ENCODE measurements at places on chromosomes 6 and 20.

DNA sequence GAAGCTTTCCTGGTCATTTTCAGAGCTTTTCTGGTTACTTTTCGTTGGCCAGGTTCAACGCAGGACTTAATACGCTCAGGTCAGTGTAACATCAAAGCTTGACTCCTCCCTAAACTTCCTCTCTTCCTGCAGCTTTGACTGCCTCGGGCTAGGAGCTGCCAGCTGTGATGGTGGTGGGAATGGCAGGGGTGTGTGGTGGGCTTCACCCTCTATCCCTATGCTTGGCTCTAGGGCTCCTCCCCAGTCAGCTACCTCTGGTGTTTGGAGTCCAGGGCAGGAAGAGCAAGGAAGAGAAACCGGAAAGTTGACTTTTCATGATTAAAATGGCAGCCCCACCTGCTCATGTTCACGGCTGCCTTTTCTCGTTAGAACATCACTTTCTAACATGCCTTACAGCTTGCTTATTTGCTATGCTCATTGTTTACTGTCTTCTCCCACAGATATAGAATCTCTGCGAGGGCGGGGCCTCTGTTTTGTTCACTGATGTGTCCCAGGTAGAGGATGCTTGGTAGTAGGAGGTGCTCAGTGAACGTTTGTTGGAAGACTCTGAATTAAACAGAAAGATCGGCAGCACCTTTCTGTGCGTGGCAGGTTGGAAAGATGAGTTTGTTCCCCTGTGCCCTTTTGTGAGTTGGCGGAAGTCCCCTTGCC lies 16.1 kb upstream of the PPP1R14C start:
- no peak for DNase-seq

DNA sequence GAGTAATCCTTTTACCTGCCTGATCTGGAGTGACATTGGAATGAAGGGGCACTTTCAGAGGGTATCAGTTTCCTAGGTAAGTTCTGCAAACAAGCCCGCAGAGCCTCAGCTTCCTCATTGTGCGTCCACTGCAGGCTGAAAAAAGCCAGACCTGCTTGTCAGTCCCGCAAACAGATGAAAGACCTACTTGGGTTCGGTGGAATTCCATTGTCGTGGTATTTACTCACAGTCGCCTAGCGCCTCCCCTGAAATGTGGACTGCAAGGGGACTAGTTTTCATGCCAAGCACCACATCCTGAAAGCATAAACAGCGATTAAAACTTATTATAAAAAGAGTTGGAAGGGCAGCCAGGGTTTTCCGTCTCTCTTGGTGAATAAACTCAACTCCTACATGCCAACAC lies 121.5 kb downstream of the PAX1 start:
- no peak for DNase-seq

DNA sequence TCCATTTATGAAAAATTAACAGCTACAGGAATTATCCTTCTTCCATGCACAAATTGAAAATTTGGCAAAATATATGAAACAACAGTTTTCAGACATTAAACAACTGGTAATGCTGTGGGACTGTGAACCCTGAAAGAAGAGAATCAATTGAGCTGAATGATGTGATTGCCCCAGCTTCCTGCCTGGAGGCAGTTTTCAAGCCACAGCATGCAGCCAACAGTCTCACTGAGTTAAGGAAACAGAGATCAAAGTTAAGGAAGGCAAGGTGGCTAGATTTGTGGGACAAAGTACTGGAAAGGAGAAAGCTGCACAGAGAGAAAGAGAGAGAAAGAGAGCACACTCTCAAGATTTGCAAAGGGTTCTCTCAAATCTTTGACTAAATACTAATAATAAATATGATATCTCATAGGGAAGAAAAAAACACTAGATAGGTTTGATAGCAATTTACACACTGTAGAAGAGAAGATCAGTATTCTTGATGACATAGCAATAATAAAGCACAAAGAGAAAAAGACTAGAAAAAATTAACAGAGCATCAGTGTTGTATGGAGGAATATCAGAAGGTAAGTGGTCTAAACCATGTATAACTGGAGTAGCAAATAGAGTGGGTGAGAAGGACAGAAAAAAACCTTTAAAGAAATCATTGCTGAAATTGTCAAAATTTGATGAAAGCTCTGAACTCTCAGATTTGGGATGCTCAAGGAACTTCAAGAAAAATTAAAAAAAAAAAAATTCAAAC lies 70.1 kb upstream of the CNKSR3 start:
- no peak for DNase-seq

GRCh38 chr6:96721227-96721626 lies 116.0 kb downstream of the GPR63 start:
- DNase-seq = no peak

DNA sequence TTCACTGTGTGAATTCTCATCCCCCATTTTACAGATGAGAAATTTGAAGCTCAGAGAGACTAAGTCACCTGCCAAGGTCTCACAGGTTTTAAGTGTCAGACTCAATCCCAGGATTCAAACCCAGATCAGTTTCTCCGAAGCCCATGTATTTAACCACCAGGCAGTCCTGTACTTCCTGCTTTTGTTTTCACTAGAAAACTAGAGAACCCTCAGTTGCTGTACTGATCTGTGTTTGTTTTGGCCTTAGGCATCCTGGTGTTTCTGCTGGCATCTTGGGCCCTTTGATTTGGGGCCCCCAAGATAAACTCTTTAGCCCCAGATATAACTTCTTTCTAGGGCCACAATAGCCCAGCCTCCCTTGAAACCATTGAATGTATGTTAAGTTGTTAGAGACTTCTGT lies 36.5 kb downstream of the PPP1R16B start:
- no peak for DNase-seq

DNA sequence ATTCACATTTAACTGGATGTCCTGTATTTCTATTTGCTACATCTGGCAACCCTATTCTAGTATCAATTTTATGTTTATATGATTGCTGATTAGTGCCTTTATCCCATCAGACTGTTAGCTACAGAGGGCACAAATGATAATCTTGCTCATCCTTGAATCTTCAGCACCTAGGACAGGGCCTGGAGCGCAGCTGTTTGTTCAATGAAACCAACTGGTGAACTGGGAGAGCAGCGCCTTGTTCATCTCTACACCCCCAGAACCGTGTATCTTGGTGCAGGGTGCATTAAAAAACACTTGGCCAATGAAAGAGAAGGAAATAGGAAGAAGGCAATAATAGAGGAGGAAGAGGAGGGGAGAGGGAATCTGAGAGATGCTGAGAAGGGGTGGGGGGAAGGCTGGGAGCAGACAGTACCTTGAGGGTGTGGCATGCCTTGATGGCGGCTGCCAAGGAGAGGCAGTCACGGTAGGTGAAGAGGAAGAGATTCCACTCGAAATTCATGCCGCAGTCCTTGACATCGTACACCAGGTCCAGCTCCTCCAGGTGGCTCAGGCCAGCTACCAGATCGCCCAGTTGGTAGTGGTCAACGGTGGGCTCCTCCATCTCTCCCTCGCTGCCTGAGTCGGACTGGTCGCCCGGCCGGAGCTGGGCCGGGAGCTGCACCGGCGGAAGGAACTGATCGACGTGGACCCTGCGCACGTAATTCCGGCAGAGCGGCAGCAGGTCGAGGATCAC lies 15.5 kb downstream of the TMEM151B start:
- no peak for DNase-seq

DNA sequence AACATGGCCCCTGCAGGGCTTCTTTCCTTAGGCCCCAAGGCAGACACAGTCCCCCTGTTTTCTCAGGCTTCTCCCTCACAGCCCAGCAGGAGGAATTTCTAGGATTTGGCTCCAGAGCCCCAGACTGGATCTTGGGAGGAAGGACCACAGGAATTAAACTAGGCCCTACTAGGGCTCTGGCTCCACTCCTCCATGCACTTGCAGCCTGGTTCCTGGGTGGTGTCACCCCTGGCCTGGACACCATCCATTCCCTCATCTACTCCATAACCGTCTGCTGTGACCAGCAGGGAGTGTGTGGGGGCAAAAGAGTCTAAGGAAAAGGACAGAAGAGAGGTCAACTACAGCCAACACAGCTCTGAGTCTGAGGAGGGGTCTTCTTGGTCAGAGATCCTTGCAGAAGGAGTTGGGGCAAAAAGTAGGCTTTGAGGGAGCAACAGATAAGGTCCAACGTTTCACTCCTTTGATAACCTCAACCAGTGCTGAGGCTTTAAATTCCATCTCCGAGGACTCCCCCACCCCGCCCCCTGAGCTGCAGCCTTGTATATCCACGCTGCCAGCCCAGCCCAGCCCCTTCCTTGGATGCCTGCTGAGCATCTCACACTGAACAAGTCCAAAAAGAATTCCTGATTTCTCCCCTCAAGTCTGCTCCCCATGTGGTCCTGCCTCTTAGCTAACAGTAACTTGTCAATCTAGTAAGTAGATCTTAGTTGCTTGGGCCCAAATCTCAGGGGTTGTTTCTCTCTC lies 27.9 kb upstream of the SPDEF start:
- no peak for DNase-seq

DNA sequence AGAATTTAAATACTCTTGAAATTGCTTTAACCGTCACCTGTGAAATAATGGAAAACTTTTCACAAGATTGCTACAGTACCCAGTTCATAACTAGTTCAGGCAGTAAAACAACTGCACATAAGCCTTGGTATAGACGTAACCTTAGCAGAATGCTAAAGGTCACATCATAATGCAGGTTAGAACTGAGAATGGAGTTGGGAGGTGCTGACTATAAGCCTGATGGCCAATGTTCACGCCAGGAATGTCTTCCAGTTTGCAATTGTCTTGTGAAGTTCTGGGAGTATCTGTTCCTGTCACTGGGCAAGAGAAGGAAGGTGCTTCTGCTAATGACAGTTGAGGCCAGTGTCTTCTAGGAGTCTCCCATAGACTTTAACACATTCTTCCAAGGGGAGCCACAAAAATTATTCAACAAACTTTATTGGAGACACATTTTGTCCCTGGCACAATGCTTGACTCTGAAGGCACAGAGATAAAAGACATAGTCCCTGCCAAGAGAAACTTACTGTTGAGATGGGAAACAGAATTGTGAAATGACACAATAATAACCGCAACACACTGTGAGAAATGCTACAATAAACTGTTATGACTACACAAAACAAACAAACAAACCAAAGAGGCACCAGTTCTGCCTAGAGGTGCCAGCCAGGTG lies 24.6 kb upstream of the CEP162 start:
- DNase-seq = no peak

DNA sequence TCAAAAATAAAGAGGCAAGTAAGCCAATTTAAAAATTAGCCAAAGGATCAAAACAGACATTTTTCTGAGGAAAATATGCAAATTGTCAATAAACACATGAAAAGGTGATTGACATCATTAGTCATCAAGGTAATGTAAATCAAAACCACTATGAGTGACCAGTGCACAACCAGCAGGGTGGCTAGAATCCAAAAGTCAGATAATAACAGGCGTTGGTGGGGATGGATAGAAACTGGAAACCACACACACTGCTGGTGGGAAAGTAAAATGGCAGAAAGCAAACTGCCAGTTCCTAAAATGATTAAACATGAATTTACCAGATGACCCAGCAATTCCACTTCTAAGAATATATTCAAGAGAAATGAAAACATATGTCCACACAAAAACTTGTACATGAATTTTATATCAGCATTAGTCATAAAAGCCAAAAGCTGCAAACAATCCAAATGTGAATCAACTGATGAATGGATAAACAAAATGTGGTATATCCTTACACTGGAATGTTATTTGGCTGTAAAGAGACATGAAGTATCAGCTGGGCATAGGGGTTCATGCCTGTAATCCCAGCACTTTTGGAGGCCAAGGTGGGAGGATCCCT lies 74.8 kb upstream of the MBOAT1 start:
- no peak for DNase-seq

DNA sequence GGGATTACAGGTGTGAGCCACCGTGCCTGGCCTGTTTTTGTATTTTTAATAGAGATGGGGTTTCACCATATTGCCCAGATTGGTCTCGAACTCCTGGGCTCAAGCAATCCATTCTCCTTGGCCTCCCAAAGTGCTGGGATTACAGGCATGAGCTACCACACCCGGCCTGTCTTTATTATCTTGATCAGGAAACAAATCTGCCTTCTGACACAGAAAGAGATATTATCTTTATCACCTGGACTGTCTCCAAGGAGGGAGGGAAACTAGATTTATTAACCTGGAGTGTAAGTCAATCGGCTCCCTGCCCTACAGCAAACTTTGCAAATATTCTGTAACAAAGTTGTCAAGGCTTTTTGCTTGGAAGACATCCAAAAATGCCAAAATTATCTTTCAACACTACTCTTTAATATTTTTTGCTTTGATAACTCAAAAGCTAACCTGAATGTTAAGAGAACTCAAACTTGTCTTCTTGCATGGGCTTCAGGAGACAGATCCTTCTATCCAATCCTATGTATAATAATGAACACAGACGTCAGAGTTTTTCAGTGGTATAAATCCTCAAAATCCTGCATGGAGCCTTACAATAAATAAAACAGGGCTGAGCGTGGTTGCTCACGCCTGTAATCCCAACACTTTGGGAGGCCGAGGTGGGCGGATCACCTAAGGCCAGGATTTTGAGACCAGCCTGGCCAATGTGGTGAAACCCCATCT lies 85.0 kb upstream of the LOC128125822 start:
- no peak for DNase-seq

GRCh38 chr6:88244721-88245120 lies 78.6 kb upstream of the CNR1 start:
- DNase-seq = no peak

- DNase-seq = no peak
These were observed 83.0 kb downstream of the SLC22A3 start for GRCh38 chr6:160431226-160431625.

- DNase-seq = no peak
These were observed 17.3 kb downstream of the FKBP1A start for GRCh38 chr20:1375515-1375914.

- no peak for DNase-seq
These were observed 308.4 kb upstream of the GJE1 start for GRCh38 chr6:141824350-141824749.

- DNase-seq = no peak
These were observed 59.9 kb downstream of the HTR1B start for GRCh38 chr6:77403424-77403823.

- DNase-seq = no peak
These were observed 6.6 kb upstream of the CCR6 start for GRCh38 chr6:167116109-167116837.

- DNase-seq = no peak
These were observed 4.8 kb downstream of the F13A1 start for GRCh38 chr6:6315660-6316059.

DNA sequence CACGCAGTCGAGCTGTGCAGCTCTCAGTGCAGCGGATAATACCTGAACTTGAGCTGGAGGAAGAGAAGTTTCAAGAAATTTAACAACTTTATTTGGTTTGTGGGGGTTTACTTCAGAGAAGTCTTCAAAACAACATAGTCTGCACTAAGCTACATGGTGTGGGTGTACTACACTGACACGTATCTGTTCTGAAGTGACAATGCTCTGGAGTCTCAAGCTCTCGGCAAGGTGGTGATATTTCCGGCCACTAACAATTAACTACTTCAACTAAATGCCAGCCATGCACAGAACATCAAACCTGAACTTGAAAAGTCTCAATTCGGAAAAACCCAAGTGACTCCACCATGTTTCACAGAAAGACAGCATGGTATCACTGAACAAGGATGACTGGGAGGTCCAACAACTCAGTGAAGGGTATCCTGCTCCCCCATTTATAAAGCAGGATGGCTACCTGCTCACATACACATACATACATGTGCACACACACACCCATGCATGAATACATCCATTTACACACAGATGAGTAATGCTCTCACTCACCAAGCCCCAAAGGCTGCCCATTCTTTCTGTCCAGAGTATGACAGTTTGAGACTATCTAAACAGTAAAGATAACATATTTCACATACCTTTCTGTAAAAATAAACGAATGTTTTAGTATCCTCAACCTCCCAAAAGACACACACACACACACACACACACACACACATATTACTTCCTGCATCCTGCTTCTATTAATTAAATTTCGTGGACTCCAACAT lies 15.4 kb upstream of the ANKRD60 start:
- DNase-seq = no peak
